ENCODE measurements at places on chromosomes 12 and 14.
A peak's percentile ranks its signal among the peaks of the same experiment; 100 is the strongest.

- no peak for DNase-seq
Observed at GRCh38 chr12:94218233-94218632, 69.9 kb downstream of the PLXNC1 start.

GRCh38 chr12:24398605-24399004 lies 449.1 kb upstream of the SOX5 start:
- DNase-seq = no peak

- peak; percentile 52 for DNase-seq
Observed at GRCh38 chr14:54650331-54650958, 83.5 kb downstream of the SAMD4A start.

- DNase-seq = no peak
Observed at GRCh38 chr12:6627616-6628015, 8.1 kb downstream of the LPAR5 start.

DNA sequence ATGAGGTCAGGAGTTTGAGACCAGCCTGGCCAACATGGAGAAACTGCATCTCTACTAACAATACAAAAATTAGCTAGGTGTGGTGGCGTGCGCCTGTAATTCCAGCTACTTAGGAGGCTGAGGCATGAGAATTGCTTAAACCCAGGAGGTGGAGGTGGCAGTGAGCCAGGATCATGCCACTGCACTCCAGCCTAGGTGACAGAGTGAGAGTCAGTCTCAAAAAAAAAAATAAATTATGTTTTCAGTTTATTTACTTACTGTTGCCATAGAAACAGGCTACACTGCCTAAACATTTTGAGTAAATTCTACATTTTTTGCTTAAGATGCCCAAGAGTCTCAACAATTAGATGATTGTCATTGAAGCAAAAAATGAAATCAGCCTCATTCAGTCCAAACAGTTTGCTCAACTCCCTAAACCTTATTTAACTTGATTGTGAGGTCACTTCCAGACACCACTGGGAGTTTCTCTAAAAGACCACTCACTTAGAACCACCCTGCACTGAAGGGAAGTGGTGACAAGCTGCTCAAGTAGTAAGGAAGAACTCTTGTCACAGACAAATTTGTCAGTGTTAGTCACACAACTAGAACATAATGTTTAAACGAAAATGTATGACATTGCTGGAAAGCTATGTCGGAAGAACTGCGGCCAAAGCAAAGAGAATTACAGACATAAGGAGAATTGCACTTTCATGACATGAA lies 9.8 kb upstream of the GNPNAT1 start:
- no peak for DNase-seq

- no peak for DNase-seq
Observed at GRCh38 chr12:108570743-108571608, 8.6 kb downstream of the ISCU start.

GRCh38 chr12:111942557-111942956 lies 70.4 kb downstream of the TMEM116 start:
- DNase-seq = peak; percentile 1

DNA sequence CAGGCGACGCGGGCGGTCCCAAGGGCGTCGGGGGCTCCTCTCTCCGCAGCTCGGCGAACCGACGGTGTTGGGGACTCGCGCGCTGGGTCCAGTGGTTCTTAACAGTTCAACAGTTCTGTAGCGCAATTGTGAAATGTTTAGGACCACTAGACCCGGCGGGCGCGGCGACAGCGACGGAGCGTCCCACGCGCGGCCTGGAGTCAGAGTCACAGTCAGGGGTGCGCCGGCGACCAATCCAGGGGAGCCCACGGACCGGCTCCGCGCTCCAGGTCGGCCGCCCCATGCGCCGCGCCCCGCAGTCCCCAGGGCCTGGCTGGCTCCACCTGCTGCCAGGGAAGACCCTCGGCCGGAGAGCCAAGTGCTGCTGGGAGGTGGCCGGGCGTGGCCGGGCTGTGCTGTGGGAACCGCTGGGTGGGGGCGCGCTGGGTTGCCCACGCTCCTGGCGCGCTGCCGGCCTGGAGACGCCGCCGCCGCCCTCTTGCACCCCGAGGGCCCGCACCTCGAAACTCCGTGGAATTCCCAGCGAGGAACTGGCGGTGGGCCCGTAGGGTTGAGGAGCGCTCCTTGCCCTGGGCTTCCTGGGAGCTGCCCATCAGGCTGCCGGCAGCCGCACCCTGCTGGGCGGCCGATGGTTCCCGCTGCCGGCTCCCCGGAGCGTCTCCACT lies 20.9 kb upstream of the KIF26A start:
- no peak for DNase-seq

GRCh38 chr12:14777271-14777670 lies 26.0 kb downstream of the WBP11 start:
- DNase-seq = no peak

GRCh38 chr14:75307700-75308379 lies 29.2 kb downstream of the FOS start:
- no peak for DNase-seq

- no peak for DNase-seq
Observed at GRCh38 chr12:55822228-55822627, 4.4 kb downstream of the ORMDL2 start.

GRCh38 chr12:1795785-1796514 lies 24.4 kb upstream of the LRTM2 start:
- DNase-seq = peak; percentile 41

- DNase-seq = no peak
Observed at GRCh38 chr12:109261087-109261486, 48.0 kb downstream of the FOXN4 start.

GRCh38 chr12:131436922-131437705 lies 273.8 kb upstream of the SFSWAP start:
- DNase-seq = no peak

GRCh38 chr12:76143343-76144244 lies 59.1 kb upstream of the NAP1L1 start:
- no peak for DNase-seq

DNA sequence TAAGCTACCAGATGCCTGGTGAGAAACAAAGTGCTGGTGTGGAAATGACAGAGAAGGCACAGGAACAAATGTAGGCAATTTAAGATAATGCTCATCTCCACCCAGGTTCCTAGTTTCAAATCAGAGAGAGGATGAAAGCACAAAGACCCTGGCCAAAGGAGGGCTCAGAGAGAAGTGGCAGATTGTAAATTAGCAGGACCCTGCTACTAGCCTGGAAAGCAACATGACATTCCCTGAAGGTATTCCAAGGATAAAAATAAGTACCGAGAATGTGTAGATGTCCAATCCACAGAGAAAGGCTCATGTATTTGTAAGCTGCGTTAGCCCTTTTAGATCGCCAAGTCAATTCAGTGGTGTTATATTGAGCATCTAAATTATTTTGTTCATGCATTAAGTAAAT lies 324.0 kb downstream of the TMEM117 start:
- DNase-seq = no peak

DNA sequence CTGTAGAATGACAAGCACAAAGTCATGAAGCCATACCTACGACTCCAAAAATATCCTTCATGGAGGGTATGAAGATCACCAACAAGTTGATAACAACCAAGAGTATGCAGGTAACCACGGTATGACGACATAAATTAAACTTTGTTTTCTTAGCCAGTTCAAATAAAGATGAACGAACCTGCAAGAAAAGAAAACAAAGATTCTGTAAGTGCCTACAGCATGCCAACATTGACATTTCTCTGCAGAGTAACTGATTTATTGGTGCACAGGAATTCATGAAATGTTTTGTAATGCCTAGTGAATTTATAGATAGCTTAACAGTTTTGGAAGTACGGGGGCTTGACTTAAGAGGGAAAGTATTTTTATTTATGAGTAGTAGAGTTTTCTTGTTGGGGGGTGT lies 71.0 kb downstream of the SLC38A1 start:
- DNase-seq = no peak

- no peak for DNase-seq
Observed at GRCh38 chr12:127711108-127711507, 555.9 kb upstream of the TMEM132C start.

GRCh38 chr12:122004633-122005071 lies 17.0 kb upstream of the BCL7A start:
- DNase-seq = no peak

- no peak for DNase-seq
Observed at GRCh38 chr14:55201219-55202101, 10.1 kb upstream of the DLGAP5 start.

- DNase-seq = no peak
Observed at GRCh38 chr12:130345292-130345691, 7.6 kb downstream of the PIWIL1 start.

DNA sequence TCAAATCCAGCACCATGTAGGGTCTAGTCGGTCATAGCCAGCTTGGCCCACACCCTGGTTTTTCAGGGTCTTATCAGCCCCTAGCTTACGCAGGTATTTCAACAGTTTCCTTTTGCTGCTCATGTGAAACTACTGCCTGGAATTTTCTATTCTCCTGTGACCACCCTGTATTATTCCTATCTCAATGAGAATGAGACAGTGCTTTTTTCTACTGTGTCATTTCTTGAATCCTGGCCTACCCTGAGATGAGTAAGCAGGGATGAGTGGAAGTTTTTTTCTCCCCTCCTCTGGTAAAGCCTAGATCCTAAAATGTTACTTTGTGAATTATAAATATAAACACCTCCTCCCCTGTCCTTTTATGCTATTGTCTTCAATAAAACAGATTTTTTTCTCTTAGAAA lies 62.7 kb upstream of the ARID2 start:
- no peak for DNase-seq

DNA sequence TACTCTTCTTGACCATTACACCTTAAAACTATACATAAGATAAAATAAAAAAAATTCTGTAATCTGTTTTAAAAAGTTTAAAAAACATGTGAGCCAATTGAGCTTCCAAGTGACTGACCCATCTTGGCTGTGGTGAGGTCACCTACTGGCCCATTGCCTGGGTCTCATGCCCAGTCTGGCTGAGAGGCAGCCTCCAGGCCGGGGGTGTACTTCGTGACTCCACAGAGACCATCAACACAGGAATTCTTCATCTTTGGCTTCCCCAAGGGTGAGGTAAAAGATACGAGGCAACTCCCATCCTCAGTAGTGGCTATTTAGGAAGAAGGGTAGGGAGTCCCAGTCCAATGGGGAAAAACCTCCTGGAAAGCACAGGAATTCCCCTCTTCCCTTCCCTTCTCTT lies 113.2 kb downstream of the APAF1 start:
- no peak for DNase-seq

DNA sequence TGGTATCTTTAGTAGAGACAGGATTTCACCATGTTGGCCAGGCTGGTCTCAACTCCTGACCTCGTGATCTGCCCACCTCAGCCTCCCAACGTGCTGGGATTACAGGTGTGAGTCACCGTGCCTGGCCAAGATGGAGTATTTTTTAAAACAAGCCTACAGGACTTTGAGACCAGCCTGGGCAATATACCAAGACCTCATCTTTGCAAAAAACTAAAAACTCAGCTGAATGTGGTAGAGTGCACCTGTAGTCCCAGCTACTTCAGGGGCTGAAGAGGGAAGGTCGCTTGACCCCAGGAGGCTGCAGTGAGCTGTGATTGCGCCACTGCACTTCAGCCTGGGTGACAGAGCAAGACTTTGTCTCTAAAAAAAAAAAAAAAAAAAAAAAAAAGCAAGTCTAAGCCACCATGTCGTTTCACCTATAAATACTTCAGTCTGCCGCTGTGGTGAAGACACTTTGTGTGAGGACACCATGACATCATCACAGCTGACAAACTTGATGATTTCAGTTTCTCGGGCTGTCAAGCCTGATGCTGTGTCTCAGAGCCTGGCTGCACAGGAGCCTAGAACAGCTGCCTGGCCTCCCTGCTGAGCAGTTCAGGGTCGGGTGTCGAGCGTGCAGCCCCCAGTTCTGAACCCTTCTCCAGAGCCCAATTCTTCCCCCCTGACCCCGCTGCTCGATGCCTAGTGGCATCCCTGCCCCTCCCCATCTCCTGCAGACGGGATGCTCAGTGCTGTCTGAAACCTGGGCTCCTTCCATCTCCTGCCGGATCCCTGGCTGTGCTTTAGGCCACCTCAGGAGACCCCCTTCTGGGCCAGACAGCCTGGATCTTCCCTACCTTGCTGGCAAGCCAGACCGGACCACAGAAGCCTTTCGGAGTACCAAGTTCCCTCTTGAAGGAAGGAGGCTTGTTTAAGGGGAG lies 119.2 kb upstream of the EVL start:
- DNase-seq = no peak
